ENCODE measurements at places on chromosomes 16 and 17.

- DNase-seq = no peak
Measured at GRCh38 chr16:65722429-65722828, 600.6 kb upstream of the CDH11 start.

DNA sequence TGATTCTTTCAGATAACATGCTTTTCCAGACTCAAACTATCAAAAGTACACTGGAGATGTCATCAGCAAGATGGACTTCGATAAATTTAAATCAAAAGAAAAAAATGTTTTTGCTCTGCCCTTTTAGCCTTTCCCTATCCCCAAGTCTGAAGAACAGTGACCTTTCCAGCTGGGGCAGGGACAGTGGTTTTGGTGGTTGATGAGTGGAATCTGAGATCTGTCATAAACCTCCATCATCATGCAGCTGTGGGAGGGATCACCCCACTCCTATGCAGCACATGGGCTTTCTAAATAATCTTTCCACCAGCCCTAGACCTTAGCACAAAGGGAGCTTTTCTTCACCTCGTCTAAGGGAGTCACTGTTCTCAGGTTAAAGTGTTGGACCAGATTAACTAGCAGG, 869.5 kb upstream of the SOX9 start:
- no peak for DNase-seq

GRCh38 chr17:27417596-27418365, 38.5 kb upstream of the KSR1 start:
- no peak for DNase-seq

DNA sequence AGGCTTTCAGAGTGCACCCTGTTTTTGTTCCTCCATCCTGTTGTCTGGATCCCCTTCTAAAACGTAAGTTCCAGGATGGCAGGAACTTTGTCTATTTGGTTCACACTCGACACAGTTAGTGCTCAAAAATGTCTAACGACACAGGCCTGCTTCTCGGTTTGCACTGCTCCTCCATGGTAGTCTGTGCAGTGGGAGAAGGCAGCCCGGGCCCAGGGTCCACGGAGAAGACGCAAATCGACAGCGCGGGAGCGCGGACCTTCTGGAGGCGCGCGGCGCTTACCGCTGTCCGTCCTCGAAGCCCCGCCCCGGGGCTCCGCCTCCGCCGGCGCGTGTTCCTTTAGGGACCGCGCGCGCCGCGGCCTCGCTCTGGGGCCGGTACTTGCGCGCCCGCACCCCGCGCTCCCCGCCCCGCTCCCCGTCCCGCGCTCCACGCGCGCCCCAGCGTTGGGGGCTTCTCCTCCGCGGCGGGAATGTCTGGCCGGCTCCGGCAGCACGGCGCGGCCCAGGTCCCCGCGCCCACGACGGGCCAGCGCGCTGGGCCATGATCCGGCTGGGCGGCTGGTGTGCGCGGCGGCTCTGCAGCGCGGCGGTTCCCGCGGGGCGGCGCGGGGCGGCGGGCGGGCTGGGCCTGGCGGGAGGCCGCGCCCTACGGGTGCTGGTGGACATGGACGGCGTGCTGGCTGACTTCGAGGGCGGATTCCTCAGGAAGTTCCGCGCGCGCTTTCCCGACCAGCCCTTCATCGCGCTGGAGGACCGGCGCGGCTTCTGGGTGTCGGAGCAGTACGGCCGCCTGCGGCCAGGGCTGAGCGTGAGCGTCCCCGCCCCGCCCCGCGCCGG, at the start of gene NT5M:
Gene NT5M, plus strand, starts transcription at position 364 of the 837 bp plus-strand sequence. Its CDS starts 178 bp downstream, at position 542.
- DNase-seq = peak; percentile 82

DNA sequence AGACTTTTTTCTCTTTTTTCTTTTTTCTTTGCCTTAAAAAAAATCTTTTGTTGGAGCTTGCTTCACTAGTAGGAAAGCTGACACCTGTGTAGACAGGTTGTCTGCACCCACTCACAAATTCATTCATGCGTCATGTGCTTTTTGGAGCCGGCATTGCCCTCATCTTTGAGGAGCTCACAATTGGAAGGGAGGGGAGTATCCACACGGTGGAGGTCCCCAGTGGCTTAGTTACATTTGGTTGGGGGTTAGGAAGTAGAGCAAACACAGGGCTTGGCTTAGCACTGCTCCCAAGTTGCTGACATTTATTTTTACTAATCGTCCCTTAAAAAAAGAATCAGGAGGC, 18.7 kb upstream of the MEIOB start:
- DNase-seq = no peak

DNA sequence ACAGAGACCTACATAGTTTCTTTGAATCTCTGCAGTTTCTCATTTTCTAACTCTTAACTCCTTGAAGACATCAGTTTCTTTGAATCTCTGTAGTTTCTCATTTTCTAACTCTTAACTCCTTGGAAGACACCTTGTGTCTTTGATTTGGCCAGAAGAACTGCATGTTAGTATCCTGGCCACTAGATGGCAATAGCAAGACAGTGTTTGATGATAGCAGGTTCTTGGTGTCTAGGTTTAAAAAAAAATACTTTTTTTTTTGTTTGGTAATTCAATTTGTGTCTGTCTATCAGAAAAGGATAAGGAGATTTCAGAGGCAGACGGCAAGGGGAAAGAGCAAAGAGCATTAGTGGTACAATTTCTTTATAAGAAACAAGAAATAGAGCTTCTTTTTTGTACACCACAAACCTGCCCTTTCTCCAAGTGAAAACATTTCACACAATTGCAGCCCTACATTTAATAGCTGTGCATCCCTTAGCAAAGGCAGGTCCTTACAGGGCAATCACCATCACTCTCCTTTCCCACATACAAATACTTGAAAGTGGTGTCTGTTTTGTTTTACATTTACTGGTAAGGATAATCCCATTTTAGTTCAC, 1324.9 kb upstream of the CDH8 start:
- DNase-seq = no peak

DNA sequence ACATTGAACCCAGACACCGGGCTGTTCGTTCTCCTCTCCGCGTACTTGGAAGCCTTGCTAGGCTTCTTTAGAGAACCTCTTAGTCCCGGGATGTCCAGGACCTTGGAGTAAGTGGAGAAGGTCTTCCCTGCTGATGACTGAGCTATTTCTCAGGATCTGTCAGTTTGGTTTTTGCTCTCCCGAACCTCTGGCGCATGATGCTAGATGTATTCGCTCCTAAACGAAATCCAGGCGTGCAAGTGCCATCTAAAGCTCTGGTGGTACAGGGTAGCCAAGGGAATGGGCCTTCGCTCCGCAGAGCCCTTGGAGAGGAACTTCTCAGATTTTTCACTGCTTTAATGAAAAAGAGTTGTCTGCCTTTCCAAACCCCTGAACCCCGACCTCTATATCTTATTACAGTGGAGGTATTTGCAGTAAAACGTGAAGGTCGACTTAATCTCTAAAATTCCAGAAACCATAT, 547 bp downstream of the VMP1 start:
- no peak for DNase-seq

- no peak for DNase-seq
Measured at GRCh38 chr17:55776271-55776670, 25.4 kb downstream of the PCTP start.

DNA sequence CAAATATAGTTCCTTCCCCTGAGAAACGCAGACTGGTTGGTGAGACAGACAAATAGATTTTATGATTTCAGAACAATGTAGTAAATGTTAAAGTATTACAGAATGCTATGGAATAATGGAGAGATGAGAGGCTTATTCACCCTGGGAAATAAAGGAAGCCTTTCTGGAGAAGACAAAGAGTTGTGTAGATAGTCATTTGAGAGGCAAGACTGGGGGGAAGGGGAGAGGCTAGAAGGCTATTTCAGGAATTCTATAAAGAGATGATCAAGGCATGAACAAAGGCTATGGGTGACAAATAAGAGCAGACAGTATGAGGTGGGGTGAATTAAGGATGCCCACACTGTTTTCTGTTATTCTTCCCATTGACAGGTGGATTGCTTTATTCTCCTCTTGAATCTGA, 211.4 kb downstream of the GRIN2A start:
- DNase-seq = no peak

GRCh38 chr17:54899201-54899600, 1.5 kb upstream of the TOM1L1 start:
- no peak for DNase-seq

GRCh38 chr16:19680881-19681340, 37.1 kb downstream of the KNOP1 start:
- DNase-seq = no peak

DNA sequence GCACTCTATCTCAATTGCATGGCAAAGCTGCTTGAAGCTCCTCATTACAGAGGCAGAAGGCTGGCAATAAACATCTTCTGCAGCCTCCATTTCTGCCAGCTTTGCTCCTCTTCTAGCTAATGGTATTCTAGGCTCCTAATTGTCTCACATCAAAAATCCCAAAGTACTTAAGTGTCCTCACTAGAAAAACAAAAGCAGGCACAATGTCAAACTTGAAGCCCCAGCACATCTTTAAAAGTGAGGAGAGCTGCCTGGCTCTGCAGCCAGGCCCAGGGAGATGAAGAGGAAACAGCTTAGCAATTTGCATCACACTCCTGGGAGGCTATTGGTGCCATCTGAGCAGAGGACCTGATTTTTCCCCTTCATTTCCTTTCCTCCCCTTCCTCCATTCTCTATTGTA, 197.1 kb downstream of the KCNJ2 start:
- DNase-seq = no peak

DNA sequence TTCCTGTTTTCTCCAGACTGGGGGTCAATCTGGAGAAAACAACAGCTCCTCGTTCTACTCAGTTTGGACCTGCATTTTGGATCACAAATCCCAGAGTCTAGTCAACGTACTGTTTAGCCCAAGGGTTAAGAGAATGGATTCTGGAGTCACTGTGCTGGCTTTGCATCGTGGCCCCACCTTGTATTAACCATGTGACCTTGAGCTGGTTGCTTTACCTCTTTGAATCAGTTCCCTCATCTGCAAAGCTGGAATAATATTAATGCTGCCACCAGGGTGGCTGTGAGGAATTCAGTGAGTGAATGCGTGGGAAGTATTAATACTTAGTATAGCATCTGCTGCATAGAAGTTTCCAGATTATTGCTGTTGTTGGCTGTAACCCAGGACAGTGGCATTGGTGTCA, 11.3 kb upstream of the DHRS7C start:
- no peak for DNase-seq

GRCh38 chr16:83870830-83871229, 28.1 kb upstream of the MLYCD start:
- DNase-seq = no peak

- DNase-seq = no peak
Measured at GRCh38 chr17:29591146-29591736, 1.7 kb upstream of the ANKRD13B start.

- peak; percentile 28 for DNase-seq
Measured at GRCh38 chr16:57152096-57153093, 33.4 kb downstream of the PSME3IP1 start.

DNA sequence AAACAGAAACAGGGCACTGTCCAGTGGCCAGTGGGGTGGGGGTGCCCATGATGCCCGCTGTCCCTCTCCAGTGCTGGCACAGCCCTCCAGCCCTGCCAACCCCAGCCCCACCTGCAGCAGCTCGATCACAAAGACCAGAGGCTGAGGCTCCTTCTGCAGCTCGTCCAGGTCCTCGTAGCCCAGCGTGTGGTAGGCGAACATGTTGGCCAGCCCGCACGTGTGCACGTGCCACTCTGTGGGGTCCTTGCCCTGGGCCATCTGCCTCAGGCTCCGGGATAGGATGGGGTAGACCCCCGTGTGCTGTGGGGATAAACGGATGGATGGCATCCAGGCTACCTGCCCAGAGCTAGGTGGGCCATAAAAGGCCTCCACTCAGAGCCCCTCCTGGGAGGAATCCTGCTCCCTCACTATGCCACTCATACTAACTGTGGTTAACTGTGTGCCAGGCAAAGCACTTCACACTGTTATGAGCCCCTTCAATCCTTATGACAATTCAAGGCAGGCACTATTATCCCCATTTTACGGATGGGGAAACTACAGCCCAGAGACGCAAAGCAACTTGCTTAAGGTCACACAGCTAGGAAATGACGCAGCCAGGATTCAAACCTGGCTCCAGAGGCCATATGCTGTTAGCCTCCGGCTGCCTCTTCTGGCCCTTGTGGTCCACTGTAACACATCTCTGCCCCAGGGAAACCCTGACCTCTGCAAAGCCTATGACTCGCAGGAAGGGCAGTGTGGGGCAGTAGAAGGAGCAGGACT, 6.5 kb downstream of the AIPL1 start:
- no peak for DNase-seq

DNA sequence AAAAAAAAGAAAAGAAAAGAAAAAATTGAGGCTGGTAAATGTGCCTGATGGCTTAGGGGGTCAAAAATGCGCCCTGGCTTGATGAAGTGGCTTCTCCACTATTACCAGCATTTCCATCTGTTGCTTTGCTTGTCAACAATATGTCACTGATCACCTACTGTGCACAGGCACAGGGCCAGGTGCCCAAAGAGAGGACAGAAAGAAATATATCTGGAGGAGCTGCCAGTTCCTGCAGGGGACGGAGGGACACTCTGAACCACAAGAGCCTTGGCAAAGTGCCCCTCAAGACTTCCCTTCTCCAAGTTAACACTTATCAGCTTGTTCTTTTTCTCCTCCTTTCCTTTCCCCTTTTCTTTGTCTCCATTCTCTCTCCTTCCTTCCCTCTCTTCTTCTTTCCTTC, 34.7 kb downstream of the GINS3 start:
- no peak for DNase-seq

DNA sequence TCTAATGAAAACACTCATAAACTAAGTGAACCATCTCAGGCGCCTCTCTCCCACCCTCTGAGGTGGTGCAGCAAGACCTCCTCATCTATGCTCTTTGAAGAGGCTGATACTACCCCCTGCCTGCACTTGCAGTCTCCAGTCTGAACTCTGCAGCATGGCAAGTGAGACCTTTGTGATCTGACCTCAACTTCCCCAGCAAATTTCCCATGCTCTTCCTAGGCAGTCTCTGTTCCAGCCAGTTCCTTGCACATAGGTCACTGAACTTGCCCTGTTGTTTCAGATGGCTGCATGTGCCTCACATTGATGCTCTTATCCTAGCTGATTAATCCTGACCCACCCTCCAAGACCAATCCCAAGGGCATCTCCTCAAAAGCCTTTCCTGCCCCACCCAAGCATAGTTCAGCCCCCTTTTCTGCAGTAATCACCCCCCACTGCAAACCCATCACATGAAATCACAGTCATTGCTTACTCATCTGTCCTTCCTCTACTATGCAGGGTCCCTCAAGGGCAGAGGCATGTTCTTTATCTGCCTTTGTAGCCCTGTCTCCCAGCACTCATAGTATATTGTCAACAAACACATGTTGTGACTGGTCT, 42.0 kb downstream of the TBX21 start:
- DNase-seq = no peak

Measured in activated CD8-positive, alpha-beta memory T cell treated with anti-CD3 and anti-CD28 coated beads, Interleukin-2, amount 10 ng/mL, durations not matched to agents 7 days and 5 days (primary cell).